AG04449 (cell line): ENCODE measurements at places on chromosomes 6 and 20.

DNA sequence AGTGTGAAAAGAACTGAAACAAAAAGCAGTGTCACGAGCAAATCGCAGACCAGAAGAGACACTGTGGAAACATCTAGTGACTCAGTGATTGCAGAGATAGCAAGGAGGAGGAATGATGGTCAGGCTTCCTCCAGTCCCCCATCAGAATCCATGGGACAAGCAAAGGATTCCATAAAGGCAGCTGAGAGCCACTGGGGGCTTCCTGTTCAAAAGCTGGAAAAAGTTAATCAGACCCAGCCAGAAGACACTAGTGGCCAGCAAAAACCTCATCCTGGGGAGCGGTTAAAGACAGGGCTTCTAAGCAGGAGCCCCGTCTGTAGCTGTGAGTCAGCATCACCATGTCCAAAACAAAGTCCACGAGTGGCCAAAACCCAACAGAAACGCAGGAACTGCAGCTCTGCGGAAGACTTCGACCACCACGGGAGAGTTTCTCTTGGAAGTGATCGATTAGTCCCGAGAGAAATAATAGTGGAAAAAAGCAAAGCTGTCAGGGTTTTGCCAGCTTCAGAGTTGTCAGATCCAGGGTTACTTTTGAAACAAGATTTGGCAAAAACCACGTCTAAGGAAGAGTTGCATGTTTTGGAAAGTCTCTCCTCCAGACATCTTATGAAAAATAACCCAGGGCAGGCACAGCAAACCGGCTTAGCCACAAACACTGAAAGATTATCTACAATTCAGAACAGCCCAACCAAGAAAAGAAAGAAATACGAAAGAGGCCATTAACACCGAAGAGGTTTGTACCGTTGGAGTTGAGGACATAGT is 51.0 kb downstream of the JAG1 start:
- no peak for DNase-seq

DNA sequence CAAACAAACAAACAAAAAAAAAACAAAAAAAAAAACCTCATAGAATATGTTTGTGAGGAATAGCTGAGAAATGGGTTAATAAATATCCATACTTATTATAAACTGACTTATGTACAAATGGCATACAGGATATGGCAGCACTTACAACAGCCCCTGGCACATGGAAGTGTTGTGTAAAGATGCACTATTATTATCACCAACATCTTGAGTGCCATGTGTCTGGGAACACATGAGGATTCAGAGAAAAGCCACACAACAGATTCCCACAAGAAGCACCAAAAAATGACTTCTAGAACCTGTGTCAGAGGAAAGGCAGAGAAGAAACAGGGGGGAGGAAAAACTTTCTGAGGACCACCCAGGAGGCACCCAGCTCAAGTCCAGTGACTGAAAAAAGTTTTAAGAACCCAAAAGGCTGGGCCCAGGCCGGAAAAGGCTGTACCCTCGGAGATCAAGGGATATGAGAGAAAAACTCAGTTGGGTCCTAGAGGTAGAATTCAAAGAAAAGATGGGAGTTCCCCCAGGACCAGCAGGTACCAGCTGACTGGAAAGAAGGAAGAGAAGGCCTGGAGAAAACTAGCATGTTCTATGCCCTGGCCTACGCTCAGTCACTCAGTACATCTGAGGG is 9.4 kb upstream of the TAF8 start:
- DNase-seq = no peak

DNA sequence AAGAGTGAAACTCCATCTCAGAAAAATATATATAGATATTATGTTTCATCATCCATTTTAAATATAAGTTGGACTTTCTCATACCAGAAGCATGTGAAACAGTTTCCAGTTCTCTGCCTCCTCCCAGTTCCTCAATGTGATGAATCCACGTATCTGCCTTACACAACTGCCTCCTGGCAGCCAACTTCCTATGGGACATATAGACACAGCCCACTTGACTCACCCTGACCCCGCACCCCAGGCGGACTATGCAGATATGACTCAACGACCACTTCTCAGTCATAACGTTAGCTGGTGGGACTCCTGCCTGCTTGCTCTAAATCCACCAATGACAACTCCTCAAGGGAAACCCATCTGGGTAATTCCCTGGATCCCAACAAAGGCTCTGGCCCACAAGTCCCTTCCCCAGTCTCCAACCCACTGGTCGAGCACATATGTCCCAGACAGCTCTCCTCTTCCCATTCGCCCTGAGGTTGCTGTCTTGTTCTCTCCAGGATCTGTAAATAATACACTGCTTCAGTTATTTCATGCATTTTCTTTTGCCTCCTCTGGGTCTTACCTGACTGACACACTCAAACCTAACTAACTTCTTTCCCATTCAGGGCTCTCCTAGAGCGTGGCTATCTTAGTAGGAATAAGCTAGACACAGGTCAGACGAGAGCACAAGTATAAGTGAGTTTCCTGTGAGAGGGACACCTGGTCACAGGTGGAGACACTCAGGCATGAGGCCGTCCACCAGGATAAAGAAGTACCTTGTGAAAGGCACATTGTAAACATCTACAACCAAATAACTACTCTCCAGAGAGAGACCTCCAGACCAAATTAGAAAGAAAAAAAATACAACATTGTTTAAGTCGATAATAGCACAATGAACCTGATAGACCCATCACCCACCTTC is 548.5 kb downstream of the CD83 start:
- peak; percentile 94 for DNase-seq

DNA sequence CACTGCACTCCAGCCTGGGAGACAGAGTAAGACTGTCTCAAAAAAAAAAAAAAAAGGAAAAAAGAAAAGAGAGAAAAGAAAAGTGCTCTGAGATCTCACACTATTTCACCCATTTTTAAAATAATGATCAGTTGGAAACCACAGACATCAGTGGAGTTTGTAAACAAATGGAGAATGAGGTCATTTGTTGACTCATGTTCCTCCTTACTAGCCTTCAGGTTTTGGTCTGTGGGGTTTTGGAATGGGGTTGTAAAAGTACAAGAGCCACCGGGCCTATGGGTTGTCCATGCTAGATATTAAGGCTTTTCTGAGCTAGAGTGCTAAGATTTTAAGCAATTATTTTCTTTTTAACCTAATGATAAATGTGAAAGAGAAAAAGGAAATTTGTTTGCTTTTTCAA is 104.4 kb upstream of the PRL start:
- no peak for DNase-seq

GRCh38 chr20:4483486-4483885 is 238.2 kb upstream of the PRND start:
- no peak for DNase-seq

DNA sequence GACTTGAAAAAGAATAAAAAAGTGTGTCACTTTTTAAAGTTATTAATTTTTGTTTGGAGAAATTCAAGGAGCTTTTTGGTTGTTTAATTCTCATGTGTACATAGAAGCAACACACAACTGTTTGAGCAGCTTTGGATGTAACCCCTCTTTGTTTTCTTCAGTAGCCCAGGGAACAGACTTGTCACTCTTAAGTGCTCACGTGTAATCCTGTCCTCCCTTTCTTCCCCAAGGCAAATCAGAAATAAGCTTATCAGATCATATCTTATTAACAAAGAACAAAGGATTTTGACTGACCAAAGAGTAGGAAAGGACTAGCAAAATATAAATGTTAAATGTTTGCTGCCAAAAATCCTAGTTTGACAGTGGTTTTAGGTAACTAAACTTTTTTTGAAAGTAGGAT is 7.3 kb upstream of the FLRT3 start:
- no peak for DNase-seq

- no peak for DNase-seq
These were observed 19.8 kb downstream of the NFYA start for GRCh38 chr6:41092421-41093140.

GRCh38 chr6:150297327-150298029 is 71.3 kb upstream of the IYD start:
- DNase-seq = no peak

DNA sequence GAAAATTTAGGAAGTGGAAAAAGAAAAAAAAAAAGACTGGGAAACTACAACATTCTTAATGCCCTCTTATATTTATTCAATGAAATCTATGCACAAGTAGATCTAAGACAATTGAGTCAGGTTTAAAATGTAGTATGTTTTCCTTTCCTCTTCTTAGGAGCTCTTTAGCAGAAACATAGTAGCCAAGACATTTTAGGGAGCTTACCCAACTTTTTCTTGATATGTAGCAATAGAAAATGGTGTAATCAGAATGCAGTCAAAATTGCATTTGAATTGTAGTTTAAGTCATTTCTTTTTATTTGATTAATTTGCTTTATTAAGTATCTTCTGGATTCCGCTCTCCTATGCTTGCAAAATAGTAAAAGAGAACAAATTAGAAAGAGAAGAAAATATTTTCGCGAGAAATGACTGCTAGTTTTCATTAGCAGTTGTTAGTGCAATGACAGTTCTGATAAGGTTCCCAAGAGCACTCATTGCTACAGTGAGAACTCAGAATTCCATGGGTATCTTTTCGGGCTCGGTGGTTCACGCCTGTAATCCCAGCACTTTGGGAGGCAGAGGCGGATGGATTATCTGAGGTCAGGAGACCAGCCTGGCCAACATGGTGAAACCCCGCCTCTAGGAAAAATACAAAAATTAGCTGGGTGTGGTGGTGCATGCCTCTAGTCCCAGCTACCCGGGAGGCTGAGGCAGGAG is 52.2 kb downstream of the JARID2 start:
- no peak for DNase-seq

- DNase-seq = no peak
These were observed 102.8 kb downstream of the FYN start for GRCh38 chr6:111770263-111771093.

GRCh38 chr6:157520117-157520406 is 139.1 kb downstream of the ZDHHC14 start:
- no peak for DNase-seq

GRCh38 chr6:137188855-137189254 is 15.4 kb upstream of the IL22RA2 start:
- no peak for DNase-seq

GRCh38 chr6:9159051-9159450 is 723.7 kb upstream of the SLC35B3 start:
- DNase-seq = no peak

GRCh38 chr6:158831571-158831970 is 12.4 kb upstream of the EZR start:
- no peak for DNase-seq

DNA sequence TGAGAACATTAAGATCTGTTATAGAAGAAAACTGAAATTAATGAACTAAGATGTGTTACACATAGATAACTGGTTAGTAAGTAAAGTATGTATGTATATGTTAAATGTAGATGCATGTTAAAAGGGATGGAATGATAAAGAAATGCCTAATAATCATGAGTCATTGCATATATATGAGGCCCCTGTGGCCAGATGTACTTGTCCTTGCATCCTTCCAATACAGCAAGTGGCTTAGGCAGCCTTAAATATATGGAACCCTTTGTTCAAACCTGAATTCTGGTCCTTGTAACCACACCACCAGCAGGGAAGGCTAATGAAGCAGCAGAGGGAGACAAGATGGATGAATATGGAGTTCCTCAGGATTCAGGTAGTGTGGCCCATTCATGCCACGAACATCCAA is 9.8 kb upstream of the AKAP7 start:
- no peak for DNase-seq

GRCh38 chr6:110147870-110148269 is 31.6 kb downstream of the WASF1 start:
- DNase-seq = no peak
